ENCODE measurements at places on chromosomes 5 and 9.

GRCh38 chr5:100749771-100750284 lies 153.3 kb downstream of the ST8SIA4 start:
- no peak for DNase-seq

DNA sequence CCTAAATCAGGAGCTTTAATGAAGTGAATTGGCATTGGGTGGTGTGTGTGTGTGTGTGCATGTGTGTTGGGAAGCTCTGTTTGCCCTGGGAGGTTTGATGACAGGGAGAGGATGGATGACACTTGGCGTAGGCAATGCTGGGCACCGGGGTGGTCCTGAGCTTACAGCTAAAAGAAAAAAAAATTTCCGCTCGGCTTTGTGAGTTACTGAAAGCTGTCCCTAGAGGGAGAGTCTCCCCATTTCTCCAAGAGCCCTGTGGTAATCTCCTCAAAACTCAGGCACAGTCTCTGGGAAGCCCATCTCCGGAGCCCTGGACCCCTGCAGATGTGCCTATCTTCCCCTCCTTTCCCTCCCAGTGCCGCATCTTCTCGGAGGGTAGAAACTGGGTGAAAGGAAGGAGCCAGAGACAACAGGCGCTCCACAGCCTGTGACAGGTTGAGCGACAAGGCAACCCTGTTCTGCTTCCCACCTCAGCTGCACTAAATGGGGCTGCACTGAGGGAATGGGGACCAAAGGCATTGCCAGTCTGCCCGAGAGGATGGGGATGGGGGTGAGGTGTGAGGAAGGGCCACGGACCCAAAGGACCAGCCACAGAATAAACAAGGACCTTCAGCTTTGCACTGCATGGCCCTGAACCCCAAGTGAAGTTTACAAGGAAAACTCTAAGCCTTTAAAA lies 35.8 kb upstream of the TIFAB start:
- DNase-seq = no peak

DNA sequence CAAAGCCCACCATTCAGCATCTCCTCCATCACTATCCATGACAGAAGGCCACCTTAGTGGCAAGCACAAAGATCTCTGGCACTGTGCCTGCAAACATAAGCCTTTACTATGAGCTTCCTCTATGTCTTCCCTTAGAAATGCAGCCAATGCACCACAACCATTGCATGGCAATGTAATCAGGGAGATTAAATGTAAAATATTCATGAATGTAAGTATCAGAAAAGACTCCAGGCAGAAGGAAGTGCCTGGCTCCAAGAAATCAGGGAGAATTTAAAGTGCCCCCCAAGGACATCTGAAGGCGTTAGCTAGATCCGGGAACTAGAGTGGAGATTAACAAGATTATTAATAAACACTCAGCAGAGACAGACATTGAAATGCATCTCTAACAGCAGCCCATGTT lies 32.5 kb upstream of the MYORG start:
- no peak for DNase-seq

DNA sequence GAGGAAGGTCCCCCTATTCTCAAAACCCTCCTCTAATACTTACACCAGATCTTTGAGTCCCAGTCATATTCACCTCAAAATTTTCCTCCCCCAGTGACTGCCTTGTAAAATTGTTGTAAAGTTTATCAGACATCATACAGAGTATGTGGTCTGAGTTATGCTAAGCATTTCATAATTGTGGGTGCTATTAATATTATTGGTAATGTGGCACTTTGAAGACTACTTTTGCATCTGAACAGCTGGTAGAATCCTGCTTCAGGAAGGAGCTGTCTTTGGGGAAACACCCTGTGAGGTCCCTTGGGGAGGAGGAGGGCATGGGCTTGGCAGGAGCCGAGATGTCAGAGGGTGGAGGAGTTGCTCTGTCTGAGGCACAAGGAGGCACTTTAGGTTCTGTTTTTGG lies 164.9 kb upstream of the ZNF618 start:
- DNase-seq = no peak

- no peak for DNase-seq
Measured at GRCh38 chr5:10625700-10626472, 62.0 kb downstream of the ANKRD33B start.

- no peak for DNase-seq
Measured at GRCh38 chr9:115034801-115035200, 83.2 kb downstream of the TNC start.

DNA sequence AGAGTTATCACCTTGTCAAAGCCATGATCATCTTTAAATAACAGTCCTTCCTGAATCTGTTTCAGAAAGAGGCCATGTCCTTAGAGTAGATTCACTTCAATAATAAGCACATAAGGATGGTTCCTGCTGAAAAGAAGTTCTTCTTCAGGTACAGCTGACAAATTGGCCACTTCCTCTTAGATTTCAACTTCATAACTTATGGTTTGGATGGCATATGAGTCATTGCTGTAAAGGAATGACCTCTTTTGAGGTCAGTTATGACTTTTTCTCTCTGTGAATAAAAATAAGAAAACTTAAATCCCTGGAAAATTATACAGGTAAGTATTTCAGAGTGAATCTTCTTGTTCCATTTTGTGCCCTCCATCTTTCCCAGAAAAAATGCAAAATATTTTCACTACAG lies 555.3 kb upstream of the ZNF462 start:
- DNase-seq = no peak

DNA sequence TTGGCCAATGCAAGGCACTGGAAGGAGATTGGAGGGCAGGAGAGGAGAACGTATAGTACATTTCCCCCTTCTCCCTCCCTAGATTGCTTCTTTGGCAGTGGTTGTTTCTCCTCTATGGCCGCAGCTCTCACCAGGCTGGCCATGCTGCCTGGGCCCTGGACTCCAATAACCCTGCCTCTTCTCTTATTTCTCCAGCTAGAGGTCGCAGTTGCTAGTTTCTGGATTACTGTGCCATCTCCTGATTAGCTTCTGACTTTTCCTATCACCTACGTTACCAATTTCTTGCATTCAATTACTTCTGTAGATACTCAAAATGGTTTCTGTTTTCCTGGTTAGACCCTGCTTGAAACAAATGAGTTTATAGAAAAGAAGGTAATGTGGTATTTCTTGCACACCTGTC lies 2.4 kb upstream of the MACIR start:
- no peak for DNase-seq

DNA sequence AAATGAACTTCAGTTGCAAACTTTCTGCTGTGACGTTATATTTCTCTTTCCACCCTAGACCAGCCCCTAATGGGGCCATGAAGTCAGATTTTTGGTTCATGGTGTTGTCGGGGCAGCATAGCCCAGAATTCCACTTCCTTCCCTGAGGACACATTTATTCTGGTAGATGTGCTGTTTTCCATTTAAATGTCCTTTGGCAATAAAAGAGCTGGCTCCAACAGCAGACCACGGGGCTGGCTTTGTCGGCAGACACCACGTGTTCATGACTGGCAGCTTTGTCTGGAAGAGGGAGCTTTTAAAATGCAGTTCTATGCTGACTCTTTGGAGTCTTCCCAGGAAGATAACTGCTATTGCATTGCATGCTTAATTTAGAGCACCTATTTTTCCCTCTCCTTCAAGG lies 17.6 kb upstream of the LCP2 start:
- no peak for DNase-seq

DNA sequence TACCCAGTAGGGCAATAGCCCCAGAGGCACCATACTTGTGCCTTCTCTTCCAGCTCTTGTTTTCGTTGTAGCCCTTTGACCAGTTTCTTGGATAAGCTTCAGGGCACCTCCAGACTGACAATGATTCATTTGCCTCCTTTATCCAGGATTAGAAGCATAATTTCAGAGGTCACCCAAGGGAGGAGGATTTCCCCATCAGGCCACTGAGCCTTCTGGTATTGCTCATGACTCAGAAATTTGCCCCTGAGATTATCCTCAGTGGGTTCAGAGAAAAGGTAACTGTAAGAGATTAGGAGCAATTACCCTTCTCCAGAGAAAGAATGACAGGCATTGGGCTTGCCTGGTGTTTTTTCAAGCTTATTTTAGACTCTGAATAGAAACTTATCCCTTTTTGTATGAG lies 147.9 kb downstream of the MSX2 start:
- DNase-seq = no peak

DNA sequence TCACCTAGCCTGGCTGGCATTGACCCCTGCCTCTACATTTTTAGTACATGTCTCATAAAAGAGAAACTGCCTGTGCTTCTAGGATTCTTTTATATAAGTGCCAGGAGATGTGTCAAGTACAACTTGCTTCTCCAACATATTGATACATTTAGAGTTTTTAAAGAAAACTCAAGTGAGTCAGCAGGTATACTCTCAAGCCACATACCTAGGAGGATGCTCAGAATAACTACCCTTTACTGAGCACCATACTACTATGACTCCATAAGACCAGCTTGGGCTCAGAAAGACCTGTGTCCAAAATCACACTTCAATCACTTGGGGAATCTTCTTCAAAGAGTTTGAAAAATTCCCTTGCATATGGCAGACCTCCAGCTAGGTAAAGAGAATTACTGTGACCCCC lies 389.8 kb upstream of the SLC24A2 start:
- DNase-seq = no peak

- no peak for DNase-seq
Measured at GRCh38 chr5:110852053-110852452, 113.2 kb downstream of the SLC25A46 start.

DNA sequence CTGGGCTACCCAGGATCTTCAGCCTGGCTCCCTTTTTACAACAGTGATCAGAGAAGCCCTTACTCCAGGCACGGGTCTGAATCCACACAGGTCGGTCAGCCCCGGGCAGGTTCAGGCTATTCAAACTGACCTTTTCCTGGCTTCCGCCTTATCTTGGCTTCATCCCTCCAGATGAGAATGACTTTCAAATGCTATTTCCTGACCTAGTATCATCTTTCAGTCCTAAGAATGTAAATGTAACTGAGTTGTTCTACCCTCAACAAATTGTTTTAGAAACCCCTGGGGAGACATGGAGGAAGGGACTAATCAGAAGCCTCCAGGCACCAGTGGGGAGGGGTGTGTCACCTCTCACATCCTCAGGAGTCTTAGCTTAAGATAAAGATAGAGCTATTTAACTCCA lies 213.2 kb downstream of the EPB41L4A start:
- DNase-seq = no peak

GRCh38 chr9:115633104-115633503 lies 515.1 kb upstream of the TNC start:
- no peak for DNase-seq

DNA sequence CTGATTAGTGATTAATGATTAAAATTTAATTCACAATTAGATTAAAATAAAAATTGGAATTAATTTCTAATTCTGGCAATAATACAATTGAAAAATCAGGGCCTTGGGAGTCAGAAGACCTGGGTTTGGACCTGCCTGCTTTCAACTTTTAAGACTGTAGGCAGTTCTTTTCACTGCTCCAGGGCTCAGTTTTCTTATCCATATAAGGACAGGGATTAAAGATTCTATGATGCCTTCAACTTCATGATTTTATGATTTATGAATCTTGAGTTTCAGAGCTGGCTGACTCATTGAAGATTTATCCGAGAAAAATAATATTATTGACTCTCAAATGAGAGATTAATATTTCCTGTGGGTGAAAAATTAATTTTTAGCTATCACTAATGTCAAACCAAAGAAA lies 208.6 kb upstream of the ANKH start:
- no peak for DNase-seq

- DNase-seq = no peak
Measured at GRCh38 chr5:9173281-9174048, 372.4 kb downstream of the SEMA5A start.

DNA sequence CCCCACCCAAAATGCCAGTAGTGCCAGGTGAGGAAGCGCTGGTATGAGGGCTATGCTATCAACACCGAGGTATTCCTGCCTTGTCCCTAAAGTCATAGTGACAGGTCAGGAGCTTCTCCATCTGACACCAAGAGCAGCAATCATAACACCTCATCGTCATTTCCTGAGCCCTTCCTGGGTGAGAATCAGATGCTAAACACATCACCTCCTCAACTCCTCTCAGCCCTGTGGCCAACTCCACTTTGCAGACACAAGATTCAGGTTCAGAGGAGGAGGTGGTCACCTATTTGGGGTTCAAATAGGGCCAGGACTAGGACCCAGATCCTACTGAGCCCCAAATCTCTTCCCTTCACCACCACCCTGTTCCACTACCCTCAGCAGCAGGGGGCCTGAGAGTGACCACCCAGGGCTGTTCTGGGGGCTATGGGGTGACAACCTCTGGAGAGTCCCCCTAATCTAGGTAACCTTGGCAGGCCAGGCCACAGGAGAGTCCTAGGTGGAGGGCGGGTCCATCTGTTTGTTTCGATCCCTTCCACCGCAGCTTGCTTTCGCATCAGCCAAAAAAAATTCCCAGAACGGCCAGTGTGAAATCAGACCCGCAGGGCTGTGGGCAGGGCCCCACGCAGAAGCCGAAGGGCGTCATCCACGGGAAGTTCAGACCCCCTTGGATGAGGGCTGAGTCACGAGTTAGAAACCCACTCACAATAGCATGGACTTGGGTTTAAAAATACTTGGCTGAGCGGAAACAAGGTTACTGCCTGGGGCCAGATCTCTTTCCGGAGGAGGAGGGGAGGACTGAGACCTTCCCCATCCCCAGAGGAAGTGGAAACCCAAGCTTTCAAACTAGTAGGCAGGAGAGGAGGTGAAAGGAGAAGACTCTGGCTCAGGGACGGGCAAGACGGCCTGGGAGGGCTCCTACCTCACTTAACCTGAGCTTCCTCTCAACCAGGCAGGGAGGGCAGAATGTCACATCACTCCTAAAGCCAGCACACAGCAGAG lies 8.7 kb downstream of the STK10 start:
- peak; percentile 43 for DNase-seq

DNA sequence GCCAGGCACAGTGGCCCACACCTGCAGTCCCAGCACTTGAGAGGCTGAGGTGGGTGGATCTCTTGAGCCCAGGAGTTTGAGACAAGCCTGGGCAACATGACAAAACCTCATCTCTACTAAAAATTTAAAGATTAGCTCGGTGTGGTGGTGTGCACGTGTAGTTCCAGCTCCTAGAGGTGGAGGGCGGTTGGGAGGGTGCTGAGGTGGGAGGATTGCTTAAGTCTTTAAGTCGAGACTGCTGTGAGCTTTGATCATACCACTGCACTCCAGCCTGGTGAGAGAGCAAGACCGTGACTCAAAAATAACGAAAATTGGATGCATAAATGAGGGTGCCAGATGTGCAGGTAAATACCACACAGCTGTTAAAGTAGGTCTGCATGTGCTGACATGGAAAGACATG lies 39.3 kb upstream of the TDRD7 start:
- no peak for DNase-seq

DNA sequence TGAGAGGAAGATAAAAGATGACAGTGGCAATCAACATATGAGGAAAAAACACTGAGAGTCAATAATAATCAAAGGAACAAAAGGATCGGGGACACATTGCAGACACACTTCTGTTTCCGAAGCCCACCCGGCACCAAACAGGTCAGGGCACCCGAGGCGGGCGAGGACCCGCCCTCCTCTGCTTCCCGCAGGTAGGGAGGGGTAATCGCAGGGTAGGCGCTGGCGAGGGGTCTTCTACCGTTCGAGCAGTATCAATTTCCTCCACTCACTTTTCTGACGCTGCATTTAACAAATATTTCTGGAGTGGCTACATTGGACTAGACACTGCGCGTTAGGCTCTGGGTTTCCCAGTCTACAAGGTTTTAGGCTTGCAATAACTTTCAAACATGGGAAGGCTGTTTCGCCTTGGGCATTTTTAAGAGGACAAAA lies 1.3 kb downstream of the TXN start:
- no peak for DNase-seq

- no peak for DNase-seq
Measured at GRCh38 chr9:7579351-7579750, 220.2 kb downstream of the DMAC1 start.

All from activated effector memory CD4-positive, alpha-beta T cell treated with Interleukin-2 at 50 U/mL for 16 hours (primary cell).